ENCODE measurements at places on chromosomes 6 and 20.

GRCh38 chr6:170192905-170193304, 98.0 kb downstream of the DLL1 start:
- DNase-seq = no peak

DNA sequence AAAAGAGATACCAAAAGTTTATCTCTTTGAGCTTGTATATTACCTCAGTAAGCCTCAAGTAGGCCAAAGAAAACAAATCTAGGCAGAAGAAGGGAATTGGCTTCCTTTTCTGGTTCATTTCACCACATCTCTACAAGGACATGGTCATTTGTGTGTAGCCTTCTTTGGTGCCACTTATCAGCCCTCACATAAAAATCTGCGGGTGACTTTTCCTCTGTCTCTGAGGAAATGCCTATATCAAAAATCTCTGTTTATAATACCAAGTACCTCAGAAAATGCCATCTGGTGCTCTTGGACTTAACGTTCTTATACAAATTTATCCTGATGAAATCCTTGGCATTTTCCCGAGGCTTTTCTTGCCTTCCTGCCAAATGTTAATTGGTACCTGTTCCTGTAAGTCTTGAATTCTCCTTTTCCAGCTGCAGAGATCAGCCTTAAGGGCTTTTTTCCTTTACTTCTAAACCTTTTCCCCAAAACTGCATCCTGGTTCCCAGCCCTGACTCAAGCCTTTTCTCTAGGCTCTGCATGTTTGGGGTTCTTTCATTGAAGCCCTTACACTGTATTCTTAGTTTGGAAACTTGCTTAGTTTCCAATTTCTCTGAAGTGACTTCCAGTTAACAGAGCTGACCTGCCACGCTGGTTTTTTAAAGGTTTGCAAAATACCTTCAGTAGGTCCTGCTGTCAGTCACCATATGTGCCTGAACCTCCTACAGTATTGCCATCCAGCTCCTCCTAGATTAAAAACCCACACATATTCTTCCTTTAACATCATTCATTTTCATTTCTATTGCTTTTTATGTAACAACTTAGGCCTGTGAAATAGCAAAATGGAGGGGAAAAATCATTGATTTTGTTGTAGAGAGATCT, 191.2 kb upstream of the PREP start:
- no peak for DNase-seq

DNA sequence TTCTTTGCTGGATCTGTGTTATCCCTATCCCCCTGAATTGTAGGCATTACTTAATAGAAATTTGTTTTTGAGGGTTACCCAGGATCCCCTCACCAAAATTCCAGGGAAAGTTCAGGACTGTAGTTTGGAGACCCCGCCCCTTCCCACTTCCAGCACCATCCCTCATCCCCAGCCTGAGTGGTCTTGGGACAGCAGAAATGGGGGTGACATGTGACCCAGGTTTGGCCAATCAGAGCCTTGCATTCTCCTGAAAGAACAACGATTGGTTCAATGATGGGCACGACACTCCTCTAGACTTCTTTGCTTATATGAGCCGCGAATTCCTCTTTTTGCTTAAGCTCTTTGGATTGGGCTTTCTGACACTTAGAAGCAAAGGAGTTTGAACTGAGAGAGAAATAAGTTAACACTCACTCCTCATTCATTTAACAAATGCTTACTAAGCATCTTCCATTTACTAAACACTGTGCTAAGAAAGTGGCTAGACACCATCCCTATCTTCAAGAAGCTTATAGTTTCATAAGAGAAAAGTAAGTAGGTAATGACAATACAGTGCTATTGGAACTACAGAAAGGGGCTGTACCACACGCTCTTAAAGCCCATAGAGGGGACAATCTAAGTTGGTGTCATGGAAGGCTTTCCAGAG, 24.9 kb upstream of the PAQR8 start:
- DNase-seq = no peak

GRCh38 chr6:157531986-157532365, 151.0 kb downstream of the ZDHHC14 start:
- DNase-seq = no peak

DNA sequence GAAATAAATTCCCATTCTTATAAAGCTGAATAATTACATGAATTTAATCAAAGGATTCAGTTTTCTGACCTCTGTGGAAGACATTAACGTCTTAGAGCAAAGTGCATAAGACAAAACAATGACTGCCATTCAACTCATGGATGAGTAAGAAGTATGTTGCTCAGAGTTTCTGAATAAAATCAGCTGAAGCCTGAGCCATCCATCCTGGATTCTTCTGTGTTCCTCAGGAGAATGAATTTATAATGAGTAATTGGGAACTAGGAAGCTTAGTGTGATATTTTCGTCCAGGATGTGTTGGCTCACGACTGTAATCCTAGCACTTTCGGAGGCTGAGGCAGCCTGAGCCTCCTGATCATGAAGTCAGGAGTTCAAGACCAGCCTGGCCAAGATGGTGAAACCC, 62.8 kb downstream of the PERP start:
- DNase-seq = no peak

DNA sequence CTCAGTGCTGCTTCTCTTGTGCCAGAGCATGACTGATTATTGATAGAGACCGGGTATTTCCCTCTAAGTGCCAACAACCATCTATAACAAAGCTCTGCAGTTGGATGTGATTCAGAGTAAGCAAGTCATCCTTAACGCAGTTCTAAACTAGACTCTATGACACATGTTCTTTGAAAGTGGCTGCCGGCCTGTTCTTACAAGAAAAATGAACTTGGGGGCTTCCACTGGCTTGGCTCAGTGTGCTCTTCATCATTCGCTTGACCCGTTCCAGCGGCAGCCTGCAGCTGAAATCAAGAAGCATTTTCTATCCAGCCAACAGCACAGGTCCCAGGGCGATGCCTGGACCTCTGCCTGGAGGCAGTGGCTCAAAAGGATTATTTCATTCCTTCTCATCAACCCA, 29.8 kb downstream of the GFOD1 start:
- no peak for DNase-seq

- no peak for DNase-seq
Measured at GRCh38 chr6:74956559-74957428, 249.1 kb downstream of the COL12A1 start.

DNA sequence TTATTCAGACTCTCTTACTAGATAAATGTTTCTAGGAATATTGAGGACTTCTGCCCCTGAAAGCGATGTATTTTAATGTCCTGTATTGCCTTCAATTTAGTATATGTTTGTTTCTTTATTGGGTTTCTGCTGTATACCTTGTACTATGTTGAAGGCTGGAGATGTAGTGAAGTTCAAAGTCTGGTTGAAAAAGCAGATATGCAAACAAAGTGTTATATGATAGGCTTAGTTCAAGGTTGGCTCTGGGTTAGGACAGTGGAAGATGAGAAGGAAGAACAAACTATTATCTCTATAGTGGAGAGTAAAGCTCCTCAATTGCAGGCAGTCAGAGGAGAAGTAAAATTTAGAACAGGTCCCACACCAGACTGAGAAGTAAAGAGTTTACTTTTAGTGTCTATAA, 36.3 kb upstream of the ADGRG6 start:
- DNase-seq = no peak

DNA sequence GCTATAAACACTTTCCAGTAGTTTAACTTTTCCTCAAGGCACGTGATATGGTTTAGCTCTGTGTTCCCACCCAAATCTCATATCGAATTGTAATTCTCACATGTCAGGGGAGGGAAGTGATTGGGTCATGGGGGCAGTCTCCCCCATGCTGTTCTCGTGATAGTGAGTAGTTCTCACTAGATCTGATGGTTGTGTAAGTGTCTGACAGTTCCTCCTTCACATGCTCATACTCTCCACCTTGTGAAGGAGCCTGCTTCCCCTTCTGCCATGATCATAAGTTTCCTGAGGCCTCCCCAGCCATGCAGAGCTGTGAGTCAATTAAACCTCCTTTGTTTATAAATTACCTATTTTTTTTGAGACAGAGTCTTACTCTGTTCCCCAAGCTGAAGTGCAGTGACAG, 127.9 kb downstream of the DTNBP1 start:
- no peak for DNase-seq

GRCh38 chr20:16158976-16159286, 414.3 kb downstream of the KIF16B start:
- no peak for DNase-seq

DNA sequence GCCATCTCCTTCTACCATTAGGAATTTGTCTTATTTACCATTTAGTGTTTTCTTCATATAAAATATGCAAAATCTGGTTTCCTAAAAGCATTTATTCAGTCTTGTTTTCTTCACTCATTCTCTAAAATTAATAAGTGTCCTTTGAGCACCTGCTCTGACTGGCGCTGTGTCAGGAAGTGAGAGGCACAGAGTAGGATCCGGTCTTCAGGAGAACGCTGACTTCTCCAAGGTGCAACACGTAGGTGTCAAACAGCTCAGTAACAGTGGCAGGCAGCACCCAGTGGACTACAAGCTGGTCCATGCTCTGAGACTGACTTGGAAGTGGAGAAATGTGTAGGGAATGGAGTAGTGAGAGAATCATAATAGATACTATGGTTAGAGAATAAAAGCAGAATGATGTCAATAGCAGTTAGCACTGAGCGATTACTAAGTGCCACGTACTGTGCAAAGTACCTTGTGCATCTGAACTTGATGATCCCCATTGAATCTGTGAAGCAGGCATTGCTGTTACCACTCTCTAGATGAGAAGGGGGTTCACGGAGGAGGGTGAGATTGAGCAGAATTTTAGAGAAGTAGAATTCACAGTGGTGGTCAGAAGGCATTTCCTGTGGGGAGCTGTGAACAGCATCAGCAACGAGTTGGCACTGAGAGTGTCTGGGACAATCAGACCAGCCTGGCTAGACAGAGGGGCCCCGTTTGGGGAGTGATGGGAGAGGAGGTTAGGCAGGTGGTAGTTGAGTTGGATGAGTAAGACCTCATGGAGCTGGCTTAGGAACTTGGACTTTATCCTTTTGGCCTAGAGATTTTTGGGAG, 569.8 kb downstream of the QKI start:
- DNase-seq = no peak

Measured in gastrocnemius medialis (tissue), 4 donors.